Stomach (tissue), 19 donors: ENCODE measurements at places on chromosomes 2 and 18.

DNA sequence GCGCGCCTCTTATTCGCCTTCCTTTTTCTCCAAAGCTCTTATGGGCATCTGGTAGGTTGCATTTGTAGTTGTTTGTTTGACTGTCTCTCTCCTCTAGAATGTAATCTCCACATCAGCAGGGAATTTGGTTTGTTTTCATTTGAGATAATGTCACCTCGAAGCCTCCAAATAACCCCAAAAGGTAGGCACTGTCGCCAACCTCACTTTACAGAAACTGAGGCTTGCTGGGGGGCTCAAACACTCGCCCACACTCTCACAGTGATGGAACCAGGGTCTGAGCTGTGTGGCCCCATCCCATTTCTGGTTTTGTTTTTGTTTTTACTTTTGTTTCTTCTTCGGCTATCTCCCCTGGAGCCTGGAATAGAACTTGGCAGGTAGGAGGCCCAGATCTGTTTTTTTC, 172.2 kb upstream of the MYCN start:
- DNase-seq: no peak

GRCh38 chr2:160227293-160227915, 27.3 kb upstream of the ITGB6 start:
- no peak for DNase-seq

GRCh38 chr2:99725820-99726219, 236.0 kb upstream of the REV1 start:
- no peak for DNase-seq

GRCh38 chr2:182456784-182457183, 29.9 kb upstream of the PDE1A start:
- no peak for DNase-seq

DNA sequence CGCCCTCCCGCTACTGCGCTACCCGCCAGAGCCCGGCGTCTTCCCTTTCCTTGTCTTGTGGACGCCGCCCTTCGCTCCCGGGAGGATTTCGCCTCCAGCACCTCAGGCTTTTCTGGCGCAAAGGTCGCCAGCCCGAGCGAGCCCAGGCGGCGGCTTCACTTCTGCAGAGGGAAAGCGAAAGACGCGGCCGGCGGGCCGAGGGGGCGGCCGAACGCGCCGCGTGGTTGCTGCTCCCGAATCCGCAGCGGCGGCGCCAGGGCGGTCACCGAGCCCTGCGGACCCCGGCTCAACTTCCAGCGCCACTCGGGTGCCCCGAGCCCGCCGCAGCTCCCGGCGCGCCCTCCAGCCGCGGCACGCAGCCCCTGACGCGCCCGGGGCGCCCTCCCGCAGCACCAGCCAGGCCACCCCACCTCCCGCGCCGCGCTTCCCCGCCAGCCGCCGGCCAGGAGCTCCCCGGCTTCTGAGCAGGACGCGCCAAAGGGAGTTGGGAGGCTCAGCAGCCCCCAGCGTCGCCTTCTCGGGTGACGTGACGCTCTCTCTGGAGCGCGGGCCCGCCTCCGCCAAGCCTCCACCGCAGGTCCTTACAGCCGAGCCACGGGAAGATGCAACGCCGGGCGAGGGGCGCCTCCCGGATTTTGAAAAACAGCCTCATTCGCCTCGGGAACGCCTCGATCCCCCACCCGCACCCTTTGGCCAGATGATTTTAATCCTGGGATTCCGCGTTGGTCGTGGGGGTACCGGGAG, 84.9 kb upstream of the EPB41L3 start:
- DNase-seq: peak; percentile 81

- DNase-seq: no peak
These were observed 1.3 kb upstream of the CCDC141 start for GRCh38 chr2:179051250-179051649.

DNA sequence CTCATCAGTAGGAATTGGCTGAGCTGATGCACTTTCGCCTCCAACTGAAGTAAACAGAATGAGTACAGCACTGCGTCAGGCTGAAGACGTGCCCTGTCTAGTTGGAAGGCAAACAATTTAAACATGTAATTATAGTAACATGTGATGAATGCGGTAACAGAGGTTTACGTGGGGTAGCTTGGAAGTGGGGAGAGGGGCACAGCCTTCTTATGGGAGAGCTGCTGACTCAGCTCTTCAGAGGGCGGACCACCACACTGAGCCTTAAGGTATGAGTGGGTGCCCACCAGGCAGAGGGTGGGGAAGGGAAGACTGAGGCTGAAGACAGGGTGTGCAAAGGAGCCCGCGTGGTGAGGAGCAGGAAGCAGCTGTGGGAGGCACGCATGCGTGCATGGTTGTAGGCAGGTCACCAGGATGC, 6.2 kb upstream of the EHD3 start:
- peak; percentile 36 for DNase-seq

GRCh38 chr2:205689820-205690219, 7.5 kb downstream of the NRP2 start:
- peak; percentile 17 for DNase-seq

GRCh38 chr2:178479758-178480226, 465 bp upstream of the PLEKHA3 start:
- DNase-seq: no peak

DNA sequence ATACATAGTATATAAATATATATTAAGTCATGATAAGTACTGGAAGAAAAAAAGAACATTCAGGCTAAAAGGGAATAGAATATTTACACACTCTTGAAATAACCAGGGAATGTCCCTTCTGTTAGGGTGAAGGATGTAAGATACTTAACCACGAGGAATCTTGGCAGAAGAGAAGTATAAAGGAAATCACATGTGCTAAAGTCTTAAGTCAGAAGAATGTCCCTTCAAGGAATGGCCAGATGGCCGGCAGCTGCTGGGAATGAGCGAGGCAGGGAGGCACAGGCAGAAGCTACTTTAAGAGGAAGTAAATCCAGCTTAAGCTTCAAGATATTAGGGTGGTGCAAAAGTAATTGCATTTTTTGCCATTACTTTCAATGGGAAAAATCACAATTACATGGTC, 5.5 kb downstream of the CCDC102B start:
- DNase-seq: peak; percentile 36

DNA sequence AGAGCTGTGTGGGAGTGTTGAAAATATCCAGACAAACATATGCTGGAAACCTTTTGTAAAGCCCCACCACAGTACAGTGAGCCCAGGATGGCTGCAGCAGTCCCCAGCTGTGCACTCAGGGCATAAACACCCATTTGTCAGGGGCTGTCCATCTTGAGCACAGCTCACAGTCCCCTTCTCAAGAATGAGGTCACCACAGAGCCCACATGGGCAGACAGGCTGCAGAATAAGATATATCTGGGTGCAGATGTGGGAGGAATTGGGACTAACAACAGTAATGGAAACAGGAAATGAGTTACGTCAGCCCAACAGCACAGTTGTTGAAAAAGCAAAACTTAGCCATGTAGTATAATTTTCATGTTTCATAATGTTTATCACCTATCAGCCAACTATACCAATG, 219.6 kb downstream of the ETAA1 start:
- peak; percentile 85 for DNase-seq

DNA sequence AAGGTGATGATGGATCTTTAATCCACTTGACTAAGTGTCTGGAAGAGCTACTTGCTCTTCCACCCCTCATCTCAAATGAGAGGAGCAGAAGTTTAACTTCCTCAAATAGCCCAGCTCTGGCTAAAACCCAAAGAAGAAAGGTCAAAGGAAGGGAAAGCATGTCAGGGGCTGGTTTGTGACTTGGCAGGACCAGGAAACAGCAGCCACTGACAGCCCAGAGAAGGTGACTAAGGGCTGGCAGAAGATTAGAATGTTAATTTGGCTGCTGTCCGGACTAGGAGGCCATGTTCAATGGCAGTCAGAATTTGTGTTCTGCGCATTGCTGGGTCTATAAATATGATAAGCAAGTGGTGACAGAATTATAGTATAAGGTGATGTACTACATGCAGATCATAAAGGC, 386.2 kb downstream of the SETBP1 start:
- DNase-seq: no peak

GRCh38 chr2:73072129-73072395, 550 bp upstream of the SFXN5 start:
- DNase-seq: peak; percentile 61

DNA sequence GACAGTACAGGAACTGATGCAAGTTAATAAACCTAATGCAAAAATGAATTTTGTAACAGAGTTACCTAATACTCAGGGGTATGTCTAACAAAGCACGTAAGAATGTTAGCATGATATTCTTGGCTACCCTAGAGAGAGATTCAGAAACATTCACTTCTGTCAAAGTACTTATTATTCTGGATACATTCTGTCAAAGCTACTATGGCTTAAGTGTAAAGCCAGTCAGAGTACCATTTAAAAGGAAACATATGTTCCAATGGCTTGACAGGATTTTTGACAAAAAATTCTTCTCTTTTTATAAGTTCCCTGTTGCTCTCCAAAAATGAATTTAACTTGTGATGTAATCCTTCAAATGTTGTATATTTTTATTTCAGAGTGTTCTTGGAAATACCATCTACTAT, 85.5 kb downstream of the PIGN start:
- DNase-seq: no peak

GRCh38 chr2:46448641-46449040, 30.7 kb upstream of the TMEM247 start:
- no peak for DNase-seq

- DNase-seq: peak; percentile 58
These were observed 857 bp upstream of the CROCC2 start for GRCh38 chr2:240905176-240905781.

DNA sequence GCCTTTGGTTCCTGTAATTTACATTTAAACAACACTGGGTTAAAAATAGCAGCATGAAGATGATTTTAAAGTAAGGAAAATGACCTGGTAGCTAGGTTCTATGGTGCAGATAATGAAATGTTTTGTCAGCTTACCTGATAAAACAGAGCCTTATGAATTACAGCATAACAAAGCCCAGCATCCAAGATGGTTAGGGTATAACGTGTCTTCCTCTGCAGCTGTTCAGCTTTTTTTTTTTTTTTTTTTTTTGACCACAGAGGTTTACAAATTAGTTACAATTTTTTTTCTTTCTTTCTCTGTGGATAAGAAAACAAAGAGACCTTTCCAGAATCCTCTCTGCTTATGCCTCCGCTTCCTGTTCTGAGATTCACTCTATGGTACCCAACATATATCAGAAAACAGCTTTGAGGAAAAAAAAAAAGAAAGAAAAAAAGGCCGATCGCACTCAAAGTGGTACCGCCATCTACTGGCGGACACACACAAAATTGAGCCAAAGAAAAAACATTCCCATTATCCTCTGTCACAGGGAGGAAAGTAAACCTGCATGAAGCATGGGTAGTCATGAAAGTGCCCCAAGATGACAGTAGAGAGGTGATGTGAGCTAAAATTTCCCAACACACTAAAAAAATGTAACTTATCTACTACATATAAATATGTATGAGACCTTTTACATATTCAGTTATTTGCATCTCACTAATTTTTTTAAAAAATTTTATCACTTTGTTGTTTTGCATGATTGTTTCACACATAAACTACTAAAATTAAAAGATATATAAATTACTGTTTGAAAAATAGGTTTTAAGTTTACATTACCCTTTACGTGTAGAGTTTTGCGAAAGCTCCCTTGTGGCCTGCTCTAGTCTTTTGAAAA, at the start of gene SCN3A:
SCN3A (minus strand) TSS at position 362 of the 871 bp plus-strand sequence. CDS start 27,656 bp downstream, outside the sequence.
- DNase-seq: peak; percentile 30

- DNase-seq: no peak
These were observed 61.9 kb downstream of the SPRED2 start for GRCh38 chr2:65370387-65371073.

- peak; percentile 77 for DNase-seq
These were observed 620 bp downstream of the NGEF start for GRCh38 chr2:233012301-233012971.

GRCh38 chr2:215984661-215985060, 28.7 kb downstream of the MREG start:
- DNase-seq: no peak

DNA sequence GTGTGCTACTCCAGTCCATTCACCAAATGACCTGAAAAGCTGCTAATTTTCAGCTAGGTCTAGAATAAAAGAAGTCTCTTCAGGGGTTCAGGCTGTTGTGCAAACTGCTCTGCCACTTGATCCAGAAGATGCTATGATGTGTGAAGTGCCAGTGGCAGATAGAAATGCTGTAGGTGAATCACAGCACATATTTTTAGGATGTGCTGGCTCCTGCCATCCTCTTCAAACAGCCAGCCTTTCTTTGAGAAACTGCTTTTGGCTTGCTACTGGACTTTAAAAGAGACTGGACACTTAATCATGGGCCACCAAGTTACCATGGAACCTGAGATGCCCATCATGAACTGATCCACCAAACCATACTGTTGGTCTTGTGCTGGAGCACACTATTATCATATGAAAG, 322.1 kb downstream of the EN1 start:
- DNase-seq: no peak

GRCh38 chr2:3285901-3286645, 91.5 kb downstream of the EIPR1 start:
- DNase-seq: peak; percentile 21

- peak; percentile 59 for DNase-seq
These were observed 597 bp downstream of the RNF103 start for GRCh38 chr2:86623043-86623493.

DNA sequence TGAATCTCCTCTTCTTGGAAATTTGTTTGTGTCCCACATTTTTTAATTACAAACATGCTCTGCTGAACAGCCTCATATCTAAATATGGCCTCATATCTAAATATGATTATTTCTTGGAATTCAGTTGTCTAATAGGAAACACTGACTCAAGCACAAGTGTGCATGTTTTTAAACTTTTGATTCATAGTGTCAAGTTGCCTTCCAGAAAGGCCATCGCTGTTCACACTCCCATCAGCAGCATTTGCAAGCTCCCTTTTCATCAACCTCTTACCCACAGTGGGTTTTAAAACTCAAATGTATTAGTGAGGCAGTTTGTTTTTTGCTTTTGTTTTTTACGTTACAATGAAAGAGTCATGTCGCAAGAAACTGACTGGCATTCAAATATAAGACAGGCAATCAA, 65.2 kb upstream of the SMAD2 start:
- DNase-seq: no peak

DNA sequence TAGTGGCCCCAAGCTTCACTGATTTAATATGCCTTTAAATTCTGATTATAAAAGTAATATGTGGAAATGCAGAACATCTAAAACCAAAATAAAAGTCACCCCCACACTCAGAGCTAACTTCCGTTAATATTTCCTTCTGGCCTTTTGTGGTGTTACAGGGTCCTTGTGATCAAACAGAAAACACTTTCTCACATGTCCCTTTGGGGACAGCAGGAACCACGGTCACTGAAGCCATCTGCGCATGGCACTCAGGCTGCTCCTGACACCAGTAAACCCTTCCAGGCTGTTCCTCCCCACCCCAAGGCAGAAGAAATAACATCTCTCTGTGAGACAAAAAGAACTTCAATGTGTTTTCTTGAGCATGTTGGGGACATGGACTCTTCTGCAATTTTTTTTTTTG, 25.1 kb upstream of the GPR17 start:
- no peak for DNase-seq

GRCh38 chr2:217652761-217653639, 349.8 kb downstream of the TNS1 start:
- DNase-seq: no peak

DNA sequence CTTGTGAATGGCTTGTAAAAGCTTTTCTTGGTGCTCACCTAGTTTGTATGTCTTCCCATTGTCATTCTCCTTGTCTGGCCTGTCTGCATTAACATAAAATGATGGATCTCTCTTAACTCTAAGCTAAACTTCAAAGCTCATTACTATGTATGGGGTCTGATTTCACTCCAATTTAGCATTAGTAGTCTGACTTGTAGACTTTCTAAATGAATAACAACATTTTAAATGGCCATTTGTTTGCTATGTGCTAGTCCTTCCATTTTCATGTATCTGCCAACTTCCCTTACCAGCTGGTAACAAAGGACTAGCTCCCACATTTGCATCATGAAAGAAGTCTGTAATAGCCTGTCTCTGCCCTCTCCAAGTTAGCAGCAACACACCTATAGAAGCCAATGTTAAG, 324.2 kb upstream of the RGPD4 start:
- DNase-seq: no peak
